ENCODE measurements at places on chromosomes 1 and 21.

- no peaks in the 10 kb centered on the region for H3K27me3 ChIP-seq
- no peaks in the 10 kb centered on the region for H3K4me1 ChIP-seq
- no peak overlapping the region for H3K27ac ChIP-seq
- DNase-seq, result no peak
- no peak overlapping the region for H3K4me3 ChIP-seq
- H3K36me3 ChIP-seq, result no peaks in the 10 kb centered on the region
Measured at GRCh38 chr1:229108598-229109201, 162.2 kb upstream of the RAB4A start.

GRCh38 chr1:32100807-32101708 lies 6.8 kb upstream of the KPNA6 start:
- no peak overlapping the region for H3K4me3 ChIP-seq
- DNase-seq, result no peak
- no peak overlapping the region for H3K27ac ChIP-seq
- no peaks in the 10 kb centered on the region for H3K4me1 ChIP-seq
- H3K36me3 ChIP-seq, result no peaks in the 10 kb centered on the region

- no peaks in the 10 kb centered on the region for H3K36me3 ChIP-seq
- no peak overlapping the region for H3K27ac ChIP-seq
- DNase-seq, result no peak
- no peaks in the 10 kb centered on the region for H3K27me3 ChIP-seq
- no peaks in the 10 kb centered on the region for H3K4me1 ChIP-seq
Measured at GRCh38 chr1:221343607-221344006, 398.3 kb downstream of the DUSP10 start.

- H3K36me3 ChIP-seq, result no peaks in the 10 kb centered on the region
- H3K4me1 ChIP-seq, result no peaks in the 10 kb centered on the region
- DNase-seq, result no peak
- H3K4me3 ChIP-seq, result no peak overlapping the region
Measured at GRCh38 chr1:3679098-3679555, 26.8 kb downstream of the TP73 start.

- no peaks in the 10 kb centered on the region for H3K27me3 ChIP-seq
- no peak overlapping the region for H3K27ac ChIP-seq
- H3K4me1 ChIP-seq, result peaks cover 9% of the 10 kb centered on the region
- no peak for DNase-seq
Measured at GRCh38 chr1:239811211-239811885, 280.3 kb upstream of the FMN2 start.

DNA sequence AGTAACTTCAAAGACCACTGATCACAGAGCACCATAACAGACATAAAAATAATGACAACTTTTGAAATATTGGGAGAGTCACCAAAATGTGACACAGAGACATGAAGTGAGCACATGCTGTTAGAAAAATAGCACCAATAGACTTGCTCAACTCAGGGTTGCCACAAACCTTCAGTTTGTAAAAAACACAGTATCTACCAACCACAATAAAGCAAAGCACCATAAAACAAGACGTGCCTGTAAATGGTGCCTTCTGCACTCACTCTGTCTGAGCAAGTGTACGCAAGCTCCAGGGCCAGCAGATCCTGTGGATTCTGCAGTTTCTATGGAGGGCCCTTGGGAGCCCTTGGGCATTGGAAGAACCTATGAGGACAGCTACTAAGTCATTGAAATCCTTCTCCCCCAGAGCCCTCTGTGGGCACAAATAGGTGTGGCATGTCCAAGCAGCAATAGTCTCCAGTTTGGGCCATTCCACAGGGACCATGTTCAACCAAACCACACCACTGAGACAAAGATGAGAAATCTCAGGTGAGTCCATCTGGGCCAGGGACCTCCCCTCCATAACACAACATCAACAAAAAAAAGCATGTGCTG lies 116.9 kb upstream of the RAB4A start:
- no peaks in the 10 kb centered on the region for H3K36me3 ChIP-seq
- no peaks in the 10 kb centered on the region for H3K27me3 ChIP-seq
- H3K4me1 ChIP-seq, result no peaks in the 10 kb centered on the region
- no peak overlapping the region for H3K4me3 ChIP-seq
- no peak overlapping the region for H3K27ac ChIP-seq
- no peak for DNase-seq

Data from uterus (tissue), 4 donors.